ENCODE measurements at places on chromosomes 5 and 9. TPM values are rescaled to one million over a fixed set of nuclear protein-coding genes. Genes with fewer than 3 reads are reported as not detected.

The TOR1B gene
- total RNA-seq = 18.7 TPM

- DNase-seq = no peak
Measured at GRCh38 chr9:35163413-35163812, 1.6 kb downstream of the UNC13B start.

- DNase-seq = peak; percentile 86
Measured at GRCh38 chr5:147522435-147522834, 12.6 kb upstream of the DPYSL3 start.

DNA sequence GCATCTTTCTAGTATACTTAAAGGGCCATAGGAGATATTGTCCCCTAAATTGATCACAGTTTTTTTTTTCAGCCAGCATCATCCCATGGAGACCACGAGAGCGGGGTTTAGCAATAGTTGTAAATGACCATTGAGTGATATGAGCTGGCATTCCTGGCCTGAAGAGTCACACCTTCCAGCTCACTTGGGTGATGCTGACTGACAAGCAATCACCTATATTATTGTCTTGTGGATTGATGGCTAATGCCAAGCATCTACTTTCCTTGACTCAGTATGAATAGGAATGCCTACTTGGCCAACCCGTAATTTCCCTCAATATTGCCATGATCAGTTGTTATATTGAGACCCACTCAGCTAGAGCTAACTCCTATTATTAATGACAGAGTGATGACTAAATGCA, 70.5 kb downstream of the ADAMTSL1 start:
- DNase-seq = no peak

DNA sequence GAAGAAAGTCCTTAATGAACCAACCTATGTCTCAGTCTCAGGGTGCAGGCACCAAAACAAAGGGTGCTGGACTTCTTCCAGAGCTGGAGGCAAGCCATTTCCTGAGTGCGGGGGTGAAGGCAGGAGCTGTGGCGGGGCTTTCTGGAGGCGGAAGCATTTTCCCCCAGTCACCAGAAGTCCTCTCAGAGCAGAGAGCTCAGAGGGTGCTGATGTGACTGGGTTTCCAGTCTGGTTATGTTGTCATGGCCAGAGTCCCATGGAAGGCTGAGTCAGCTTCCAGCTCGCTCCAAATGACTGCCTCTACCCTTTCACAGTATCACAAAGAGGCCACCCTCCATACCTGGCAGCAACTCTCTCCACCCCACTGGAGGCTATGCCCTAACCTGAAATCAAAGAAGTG, 86.0 kb downstream of the TRPC7 start:
- DNase-seq = peak; percentile 31

The SAPCD2 gene
- total RNA-seq = 0.26 TPM

The NTMT1 gene
- total RNA-seq = 33.1 TPM

DNA sequence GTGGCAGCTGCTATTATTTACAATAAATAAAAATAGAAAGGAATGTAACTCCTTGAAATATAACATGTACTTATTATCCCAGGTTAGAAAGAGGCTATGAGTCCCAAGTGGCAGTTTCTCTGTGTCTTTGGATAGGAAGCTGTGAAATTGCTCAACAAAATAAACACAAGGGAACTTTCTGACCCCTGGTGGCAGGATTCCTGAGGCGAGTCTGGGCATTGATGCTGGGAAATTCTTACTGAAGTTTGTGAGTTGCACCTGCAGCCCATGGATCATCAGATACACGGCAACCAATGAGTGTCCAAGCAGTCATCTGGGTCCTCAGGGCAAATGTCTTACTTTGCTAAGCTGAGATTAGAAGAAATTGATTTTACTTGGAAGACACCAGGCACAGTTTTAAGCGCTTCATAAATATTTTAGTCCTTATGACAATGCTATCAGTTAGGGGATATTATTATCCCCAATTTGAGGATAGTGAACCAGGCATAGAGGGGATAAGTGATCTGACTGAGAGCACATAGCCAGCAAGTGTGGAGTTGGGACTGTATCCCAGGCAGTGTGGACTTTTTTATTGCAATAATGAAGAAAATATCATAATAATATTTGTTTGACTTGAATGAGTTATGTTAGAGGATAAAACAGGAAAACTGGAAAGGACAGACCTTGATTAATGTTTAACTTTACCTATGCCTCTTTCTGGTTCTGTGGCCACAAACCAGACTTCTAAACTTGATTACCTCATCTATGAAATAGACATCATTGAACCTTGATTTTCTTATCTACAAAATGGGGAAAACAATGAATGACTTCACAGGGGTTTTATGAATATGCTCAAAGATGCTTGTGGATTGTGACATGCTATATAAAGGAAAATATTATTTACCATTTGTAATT, 265.5 kb upstream of the ADAMTSL1 start:
- peak; percentile 10 for DNase-seq

The CDO1 gene
- 6.9 TPM for total RNA-seq

DNA sequence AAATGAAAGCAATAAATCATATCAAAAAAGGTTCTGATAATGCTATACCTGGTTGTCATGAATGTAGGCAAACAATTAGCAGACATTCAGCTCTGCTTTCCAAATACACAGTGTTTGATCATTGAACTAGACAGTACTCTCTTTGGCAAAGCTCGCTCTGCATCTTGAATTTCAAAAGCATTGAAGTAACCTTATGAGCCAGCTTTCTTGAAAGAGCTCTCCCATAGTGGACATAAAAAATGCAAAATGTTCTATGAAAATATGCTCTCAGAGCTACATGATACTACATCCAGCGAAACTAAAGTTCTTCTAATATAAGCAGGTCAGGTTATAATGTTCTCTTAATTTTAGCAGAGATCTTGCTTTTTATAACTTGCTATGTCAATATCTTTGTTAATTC, 533.4 kb downstream of the CSNK1G3 start:
- DNase-seq = no peak

DNA sequence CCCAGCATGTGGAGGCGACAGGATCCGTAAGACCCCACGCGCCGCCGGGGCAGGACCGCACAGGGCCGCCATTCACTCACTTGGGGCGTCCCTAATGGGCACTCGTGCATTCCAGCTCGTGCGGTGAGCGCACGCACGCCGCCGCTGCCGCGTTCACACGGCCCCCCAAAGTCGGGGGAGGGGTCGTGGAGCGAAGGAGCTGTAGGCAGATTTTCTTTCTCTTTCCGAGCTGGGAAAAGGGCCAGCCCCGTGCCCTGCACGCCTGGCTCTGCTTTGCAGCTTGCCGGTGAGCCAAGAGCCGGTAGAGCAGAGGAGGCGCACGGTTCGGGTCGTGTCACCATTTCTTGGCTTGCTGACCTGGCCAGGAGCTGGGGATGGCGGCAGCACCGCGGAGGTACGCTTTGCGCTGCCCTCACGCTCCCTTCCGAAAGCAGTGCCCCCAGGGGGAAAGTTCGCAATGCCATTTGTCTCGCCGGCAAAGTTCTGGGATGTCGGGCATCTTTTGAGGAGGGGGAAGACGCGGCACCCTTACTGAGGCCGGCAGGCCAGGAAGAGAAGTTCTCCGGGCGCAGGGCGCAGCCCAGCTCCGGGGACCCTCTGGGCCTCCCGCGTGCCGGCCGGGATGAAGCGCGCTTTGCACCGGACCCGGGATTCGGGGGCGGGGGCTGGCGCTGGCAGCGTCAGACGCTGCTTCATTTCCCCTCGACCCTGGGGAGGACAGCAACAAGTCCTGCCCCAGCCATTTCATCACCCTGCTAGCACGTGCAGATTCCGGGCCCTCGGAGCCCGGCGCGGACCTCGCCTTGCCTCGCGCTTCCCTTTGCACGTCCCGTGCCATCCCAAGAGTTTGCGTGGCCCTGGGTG, 898 bp downstream of the STC2 start:
- DNase-seq = peak; percentile 48

DNA sequence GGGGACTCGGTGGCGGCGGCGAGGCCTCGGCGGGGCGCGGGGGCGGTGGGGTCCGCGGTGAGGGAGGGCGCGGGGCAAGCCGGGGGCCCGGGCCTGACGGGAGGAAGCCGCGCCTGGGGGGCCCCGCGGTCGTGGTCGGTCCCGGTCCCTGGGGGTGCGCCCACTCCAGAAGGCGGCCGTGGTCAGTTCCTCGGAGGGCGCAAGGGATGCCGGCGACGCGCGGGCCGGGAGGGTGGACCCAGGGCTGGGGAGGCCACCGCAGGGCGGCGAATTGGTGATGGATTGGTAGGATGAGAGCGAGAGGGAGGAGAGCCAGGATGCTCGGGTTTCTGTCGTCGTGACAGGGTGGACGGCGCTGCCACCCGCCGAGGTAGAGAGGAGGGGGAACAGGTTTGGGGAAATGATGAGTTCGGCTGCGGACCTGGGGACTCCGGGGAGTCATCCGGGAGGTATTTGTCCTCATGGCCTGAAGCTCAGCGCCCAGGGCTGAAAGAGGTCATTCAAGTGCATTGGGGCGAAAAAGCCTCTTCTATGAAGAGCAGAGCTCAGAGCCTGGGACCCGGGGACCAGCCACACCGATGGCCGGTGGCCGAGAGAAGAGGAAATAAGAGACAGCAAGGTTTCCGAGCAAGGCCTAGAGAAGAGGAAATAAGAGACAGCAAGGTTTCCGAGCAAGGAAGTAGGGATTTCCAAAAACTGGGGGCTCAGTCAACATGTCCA, 557 bp downstream of the GNG10 start:
- DNase-seq = peak; percentile 38

The TCF7 gene
- 3.1 TPM for total RNA-seq

The BARHL1 gene
- total RNA-seq = not detected

- no peak for DNase-seq
Measured at GRCh38 chr5:98065261-98065909, 708.1 kb upstream of the RGMB start.

DNA sequence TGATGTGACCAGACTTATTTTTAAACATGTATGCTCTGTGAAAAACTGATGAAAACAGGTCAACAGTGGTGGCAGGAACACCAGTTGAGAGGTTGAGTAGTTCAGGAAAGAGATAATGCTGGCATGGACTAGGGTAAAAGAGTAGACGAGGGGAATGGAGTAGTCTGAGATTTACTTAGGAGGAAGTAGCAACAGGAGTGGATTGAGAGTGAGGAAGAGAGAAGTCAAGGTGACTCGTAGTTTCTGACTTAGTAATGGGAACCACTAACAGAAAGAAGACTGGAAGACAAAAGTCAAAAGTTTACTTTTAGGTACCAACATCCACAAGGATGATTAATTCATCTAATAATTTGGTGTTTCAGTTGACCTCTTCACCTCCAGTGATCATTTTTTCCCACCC, 3.6 kb downstream of the SRA1 start:
- DNase-seq = no peak

The WDR70 gene
- total RNA-seq = 37.5 TPM

The SH3GL2 gene
- under 0.01 TPM for total RNA-seq

- no peak for DNase-seq
Measured at GRCh38 chr5:3542158-3542557, 53.5 kb upstream of the IRX1 start.

The PCDHB4 gene
- 0.50 TPM for total RNA-seq

The FCHO2 gene
- 19.5 TPM for total RNA-seq

DNA sequence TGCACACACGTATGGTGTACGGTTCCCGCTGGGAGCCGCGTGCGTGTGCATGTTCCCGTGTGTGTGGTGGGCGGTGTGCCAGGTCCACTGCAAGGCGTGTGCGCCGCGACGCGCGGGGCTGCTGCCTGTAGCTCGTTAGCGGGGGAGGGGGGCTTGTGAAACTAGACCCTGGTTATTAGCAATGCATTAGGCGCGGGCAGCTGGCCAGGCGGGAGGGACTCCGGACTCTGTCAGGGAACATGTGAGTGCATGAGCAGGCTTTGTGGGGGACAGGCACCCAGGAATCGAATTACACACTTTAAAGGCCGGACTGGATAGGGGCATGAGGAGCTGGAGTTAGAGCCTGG, 32.2 kb upstream of the ENHO start:
- no peak for DNase-seq

The REEP2 gene
- 14.4 TPM for total RNA-seq

GRCh38 chr9:71764891-71765290, 3.4 kb downstream of the CEMIP2 start:
- DNase-seq = no peak

- no peak for DNase-seq
Measured at GRCh38 chr9:131496844-131497405, 5.8 kb upstream of the POMT1 start.

GRCh38 chr9:127785023-127785932, 556 bp upstream of the CDK9 start:
- DNase-seq = peak; percentile 67

DNA sequence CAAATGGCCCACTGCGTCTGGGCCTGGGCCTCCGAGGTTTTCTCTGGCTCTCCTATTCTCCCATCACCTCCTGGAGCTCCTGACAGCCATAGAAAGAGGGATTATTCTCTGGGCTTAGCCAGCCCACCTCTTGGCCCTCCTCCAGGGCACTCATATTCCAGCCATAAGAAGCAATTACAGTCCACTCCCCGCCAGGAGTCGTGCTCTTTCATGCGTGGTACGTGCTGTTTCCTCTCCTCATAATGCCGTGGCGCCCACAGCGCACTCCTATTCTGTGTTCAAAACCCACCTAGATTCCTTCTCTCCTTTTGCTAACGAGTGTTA, 240.8 kb upstream of the ZNF462 start:
- no peak for DNase-seq

The C9orf50 gene
- total RNA-seq = 0.17 TPM

The TESK1 gene
- 9.4 TPM for total RNA-seq

GRCh38 chr5:109199289-109199688, 210.5 kb downstream of the PJA2 start:
- DNase-seq = no peak

DNA sequence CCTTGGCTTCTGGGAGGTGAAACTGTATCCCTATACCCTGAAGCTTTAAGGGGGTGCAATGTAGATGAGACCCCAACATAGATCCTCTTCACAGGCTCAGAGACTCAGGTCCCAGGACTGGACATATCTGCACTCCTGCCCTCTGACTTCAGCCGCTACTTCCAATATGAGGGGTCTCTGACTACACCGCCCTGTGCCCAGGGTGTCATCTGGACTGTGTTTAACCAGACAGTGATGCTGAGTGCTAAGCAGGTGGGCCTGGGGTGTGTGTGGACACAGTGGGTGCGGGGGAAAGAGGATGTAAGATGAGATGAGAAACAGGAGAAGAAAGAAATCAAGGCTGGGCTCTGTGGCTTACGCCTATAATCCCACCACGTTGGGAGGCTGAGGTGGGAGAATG, 5.4 kb downstream of the CA9 start:
- DNase-seq = no peak

DNA sequence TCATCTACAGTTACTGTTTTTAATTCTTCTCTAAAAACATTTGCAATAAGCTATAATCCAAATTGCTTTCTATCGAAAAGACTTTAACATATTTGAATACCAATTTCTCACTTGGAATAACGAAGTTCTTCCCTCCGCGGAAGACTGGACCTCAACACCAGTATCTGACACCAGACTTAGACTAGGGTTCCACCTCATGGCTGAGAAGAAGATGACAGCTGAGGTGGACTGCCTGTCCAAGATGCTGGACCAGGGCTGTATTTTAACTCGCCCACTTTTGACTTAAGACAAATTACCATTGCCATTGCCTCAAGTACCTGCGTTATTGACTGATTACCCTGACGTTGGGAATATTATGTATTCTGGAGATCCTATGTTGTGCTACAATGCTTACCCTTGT, 34.1 kb downstream of the ZMAT2 start:
- DNase-seq = no peak

GRCh38 chr5:68240771-68241170, 25.2 kb downstream of the PIK3R1 start:
- DNase-seq = no peak
